Activated T-helper 17 cell treated with anti-CD3 and anti-CD28 coated beads, Interleukin-2, amount 50 U/mL, for 72 hours (primary cell): ENCODE measurements at places on chromosomes 12 and 14.

DNA sequence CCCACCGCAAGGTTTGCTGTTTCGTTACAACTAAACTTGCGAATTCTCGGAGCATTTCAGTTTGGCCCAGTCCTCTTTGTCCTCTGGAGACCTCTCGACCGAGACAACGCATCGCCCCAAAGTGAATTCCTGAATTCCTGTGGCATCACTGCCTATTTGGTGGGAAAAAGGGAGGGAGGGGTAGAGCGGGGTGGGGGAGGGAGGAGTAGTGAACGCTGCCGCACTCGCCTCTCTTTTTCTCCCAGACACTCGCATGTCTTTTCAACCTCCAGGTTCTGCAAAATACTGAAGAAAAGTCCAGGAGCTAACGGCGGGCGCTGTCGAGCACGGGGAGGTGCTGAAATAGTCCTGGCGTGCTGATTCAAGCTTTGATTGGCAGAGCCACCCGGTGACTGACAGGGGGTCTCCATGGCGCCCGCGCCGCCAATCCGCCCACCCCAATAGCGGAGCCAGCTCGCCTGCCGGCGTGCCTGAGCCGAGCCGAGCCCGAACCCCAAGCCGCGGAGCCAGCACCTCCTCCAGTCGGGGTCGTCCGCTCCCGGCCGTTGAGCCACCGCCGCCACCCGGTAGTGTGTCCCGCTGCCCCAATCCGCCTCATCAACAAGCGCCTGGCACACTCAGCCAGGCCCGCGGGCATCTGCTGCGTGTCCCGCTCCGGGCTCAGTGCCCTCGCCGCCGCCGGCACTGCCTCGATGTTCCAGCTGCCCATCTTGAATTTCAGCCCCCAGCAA, at the start of gene SIX6:
Gene SIX6, plus strand, starts transcription at position 440 of the 731 bp plus-strand sequence. Its CDS starts 253 bp downstream, at position 693.
- no peak for ATAC-seq

- no peak for ATAC-seq
Measured at GRCh38 chr12:45666396-45666795, 63.1 kb upstream of the ARID2 start.

GRCh38 chr14:95068521-95068920, 88.8 kb downstream of the DICER1 start:
- ATAC-seq: no peak

- no peak for ATAC-seq
Measured at GRCh38 chr14:23828616-23829015, 125.0 kb upstream of the DHRS4 start.
